ENCODE measurements at places on chromosomes 5 and 9. TPM values are rescaled to one million over a fixed set of nuclear protein-coding genes. Genes with fewer than 3 reads are reported as not detected.

IRX1 gene
- total RNA-seq, result not detected

DOK3 gene
- 2.6 TPM for total RNA-seq

IFNA21 gene
- not detected for total RNA-seq

ZNF484 gene
- 15.1 TPM for total RNA-seq

TCF7 gene
- under 0.01 TPM for total RNA-seq

POU5F2 gene
- total RNA-seq, result 1.3 TPM

CLPTM1L gene
- total RNA-seq, result 252 TPM

SCGB3A2 gene
- not detected for total RNA-seq

NKD2 gene
- total RNA-seq, result 2.2 TPM
